ENCODE measurements at places on chromosomes 7 and 10. TPM values are rescaled to one million over a fixed set of nuclear protein-coding genes. Genes with fewer than 3 reads are reported as not detected.

WEE2 gene
- total RNA-seq = not detected

CNNM1 gene
- under 0.01 TPM for total RNA-seq

NPY4R gene
- not detected for total RNA-seq

CACNB2 gene
- 0.31 TPM for total RNA-seq

FZD8 gene
- total RNA-seq = 23.1 TPM

PSD gene
- total RNA-seq = 0.26 TPM

CADPS2 gene
- total RNA-seq = 21.7 TPM

MUC12 gene
- total RNA-seq = 0.37 TPM

SPDYE8 gene
- not detected for total RNA-seq

GNAT3 gene
- not detected for total RNA-seq

KIAA1217 gene
- 1.6 TPM for total RNA-seq

PON1 gene
- not detected for total RNA-seq

RTKN2 gene
- 2.9 TPM for total RNA-seq
